B cell (primary cell): ENCODE measurements at places on chromosomes 3 and 15. TPM values are rescaled to one million over a fixed set of nuclear protein-coding genes. Genes with fewer than 3 reads are reported as not detected.

GRCh38 chr15:92839696-92840095 lies 60.4 kb upstream of the CHD2 start:
- DNase-seq = peak; percentile 20

STRC gene
- total RNA-seq = 1.0 and 1.3 TPM in 2 replicates

DNA sequence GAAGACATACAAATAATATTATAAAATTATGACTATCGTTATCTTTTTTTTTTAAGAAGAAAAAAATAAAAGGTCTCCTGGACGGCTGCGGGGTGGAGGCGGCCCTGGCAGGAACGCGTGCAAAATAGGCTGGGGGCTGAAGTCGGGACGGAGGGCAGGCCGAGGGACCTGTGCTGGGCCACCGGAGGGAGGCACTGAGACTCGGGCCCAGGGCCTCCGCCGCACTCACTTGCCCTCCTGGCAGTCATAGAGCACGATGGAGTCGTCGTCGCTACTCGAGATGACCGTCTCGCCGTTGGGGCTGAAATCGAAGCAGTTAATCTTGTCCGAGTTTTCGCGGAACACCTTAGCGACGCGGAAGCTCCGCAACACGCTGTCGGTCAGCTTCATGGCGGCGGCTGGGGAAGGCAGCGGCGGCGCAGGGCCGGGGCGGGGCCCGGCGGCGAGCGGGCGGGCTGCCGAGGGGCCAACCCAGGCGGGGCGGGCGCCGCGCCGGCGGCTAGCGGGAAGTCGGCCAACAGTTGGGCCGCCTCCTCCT lies 408 bp downstream of the WDR82 start:
- DNase-seq = no peak

DNA sequence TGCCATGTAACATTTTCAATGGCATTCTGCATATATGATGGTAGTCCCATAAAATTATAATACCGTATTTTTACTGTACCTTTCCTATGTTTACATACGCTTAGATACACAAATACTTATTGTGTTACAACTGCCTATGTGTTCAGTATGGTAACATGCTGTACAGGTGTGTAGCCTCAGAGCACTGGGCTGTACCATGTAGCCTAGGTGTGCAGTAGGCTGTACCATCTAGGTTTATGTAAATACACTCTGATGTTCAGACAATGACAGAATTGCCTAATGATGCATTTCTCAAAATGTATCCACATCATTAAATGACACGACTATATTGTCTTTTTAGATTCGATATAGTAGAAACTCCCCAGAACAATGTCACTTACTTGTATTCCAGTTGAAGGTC lies 22.7 kb downstream of the CD80 start:
- no peak for DNase-seq

OIP5 gene
- 0.84 and 2.3 TPM in 2 replicates for total RNA-seq

FXR1 gene
- 143 and 144 TPM in 2 replicates for total RNA-seq

DNA sequence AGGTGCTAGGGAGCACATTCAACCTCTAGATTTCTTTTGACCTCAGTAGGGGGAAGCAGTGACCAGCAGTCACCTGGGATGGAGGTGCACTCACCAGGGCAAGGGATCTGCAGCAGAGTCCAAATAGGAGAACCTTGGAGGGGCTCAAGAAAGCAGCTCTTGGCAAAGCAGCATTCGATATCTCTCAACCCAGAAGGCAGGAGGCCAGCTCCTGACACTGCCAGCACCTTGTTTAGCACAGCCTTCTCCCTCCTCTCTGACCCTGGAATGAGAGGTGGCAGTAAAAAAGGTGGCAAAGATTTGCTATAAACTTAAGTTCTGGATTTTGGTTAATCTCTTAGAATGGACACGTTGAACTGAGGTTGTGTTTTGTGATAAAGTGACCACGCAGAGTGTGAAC lies 107.9 kb downstream of the AQP9 start:
- no peak for DNase-seq
